ENCODE measurements at places on chromosomes 7 and 10.

DNA sequence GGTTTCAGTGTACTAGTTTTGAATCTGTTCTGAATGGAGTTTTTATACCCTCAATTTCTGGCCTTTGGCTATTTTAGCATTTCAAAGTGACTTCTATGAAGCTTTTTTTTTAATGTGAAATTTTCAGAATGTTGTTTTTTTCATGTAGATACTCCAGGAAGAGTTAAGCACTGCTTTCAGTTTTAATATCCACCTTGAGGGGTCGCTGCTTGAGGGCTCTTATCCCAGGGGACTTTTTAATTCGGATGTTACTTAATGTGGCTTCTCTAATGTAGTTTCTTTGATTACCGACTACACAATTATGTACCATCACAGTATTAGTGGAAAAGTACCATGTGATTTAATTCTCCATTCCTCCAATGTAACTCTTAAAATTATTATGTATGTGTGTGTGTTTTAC, 5.2 kb downstream of the IFIT5 start:
- DNase-seq = peak; percentile 33

GRCh38 chr10:11511321-11511720, 100.1 kb downstream of the USP6NL start:
- DNase-seq = no peak

DNA sequence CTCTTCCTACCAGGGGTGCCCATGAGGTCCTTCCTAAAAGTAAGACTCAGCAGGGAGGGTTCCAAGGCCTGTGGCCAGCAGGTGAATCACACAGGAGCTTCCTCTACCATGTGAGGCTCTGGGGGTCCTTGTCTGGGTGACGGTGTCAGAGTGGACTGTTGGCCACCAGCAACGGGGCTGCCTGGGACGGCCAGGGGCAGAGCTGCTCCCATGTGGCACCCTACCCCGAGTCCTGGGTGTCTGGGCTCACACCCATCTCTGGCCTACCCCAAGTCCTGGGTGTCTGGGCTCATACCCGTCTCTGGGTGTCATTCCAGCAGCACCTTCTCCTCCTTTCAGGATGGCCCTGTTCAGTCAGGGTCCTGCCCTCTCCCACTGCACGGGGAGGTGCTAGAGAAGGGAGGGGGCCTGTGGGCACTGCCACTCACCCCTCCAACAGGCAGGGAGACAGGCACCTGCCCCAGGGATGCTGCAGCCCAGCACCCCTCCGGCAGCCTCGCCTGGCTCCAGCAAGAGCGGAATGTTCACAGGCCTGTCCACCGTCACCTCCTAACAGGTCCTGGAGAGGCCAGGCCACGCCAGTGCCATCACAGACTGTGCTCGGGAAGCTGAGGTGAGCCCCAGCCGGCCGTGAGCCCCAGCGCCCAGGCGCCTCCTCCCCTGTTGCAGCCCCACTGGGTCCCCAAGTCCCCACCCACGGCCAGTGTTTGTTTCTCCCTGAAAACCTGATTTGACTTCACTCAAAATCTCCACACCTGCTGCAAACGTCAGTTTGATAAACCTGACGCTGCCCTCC, 143.7 kb downstream of the PTPRN2 start:
- no peak for DNase-seq

GRCh38 chr10:662686-663465, 26.6 kb downstream of the DIP2C start:
- no peak for DNase-seq

GRCh38 chr10:85826377-85826776, 540.2 kb downstream of the GRID1 start:
- no peak for DNase-seq
